ENCODE measurements at places on chromosomes 6 and 20. TPM values are rescaled to one million over a fixed set of nuclear protein-coding genes. Genes with fewer than 3 reads are reported as not detected.

TMEM217 gene
- total RNA-seq = 2.5 TPM

SASH1 gene
- total RNA-seq = 17.0 TPM

TXLNB gene
- under 0.01 TPM for total RNA-seq

ZC3H12D gene
- not detected for total RNA-seq

PRSS16 gene
- 0.39 TPM for total RNA-seq

NEU1 gene
- total RNA-seq = 47.8 TPM

CRIP3 gene
- not detected for total RNA-seq

PRRT1 gene
- total RNA-seq = 0.78 TPM

TRIM40 gene
- total RNA-seq = not detected

PRICKLE4 gene
- total RNA-seq = 1.6 TPM

HMGCLL1 gene
- 0.39 TPM for total RNA-seq

ACTL10 gene
- total RNA-seq = 1.4 TPM

KHDC1 gene
- total RNA-seq = 3.5 TPM

MUC22 gene
- total RNA-seq = not detected

CYP39A1 gene
- total RNA-seq = 3.4 TPM

VWA7 gene
- not detected for total RNA-seq

TSBP1 gene
- not detected for total RNA-seq

ASIP gene
- not detected for total RNA-seq

SEMG1 gene
- total RNA-seq = not detected

ITPR3 gene
- total RNA-seq = 6.9 TPM

SNAP25 gene
- total RNA-seq = 6.6 TPM

EYA4 gene
- total RNA-seq = 10.3 TPM

SOBP gene
- total RNA-seq = 1.0 TPM
